ENCODE measurements at places on chromosomes 1 and 21.

- DNase-seq = no peak
Observed at GRCh38 chr1:13808729-13809131, 108.7 kb downstream of the PRDM2 start.

- DNase-seq = no peak
Observed at GRCh38 chr1:16076031-16076864, 2.8 kb upstream of the FAM131C start.

GRCh38 chr1:16139473-16139962, 16.4 kb downstream of the EPHA2 start:
- DNase-seq = no peak

DNA sequence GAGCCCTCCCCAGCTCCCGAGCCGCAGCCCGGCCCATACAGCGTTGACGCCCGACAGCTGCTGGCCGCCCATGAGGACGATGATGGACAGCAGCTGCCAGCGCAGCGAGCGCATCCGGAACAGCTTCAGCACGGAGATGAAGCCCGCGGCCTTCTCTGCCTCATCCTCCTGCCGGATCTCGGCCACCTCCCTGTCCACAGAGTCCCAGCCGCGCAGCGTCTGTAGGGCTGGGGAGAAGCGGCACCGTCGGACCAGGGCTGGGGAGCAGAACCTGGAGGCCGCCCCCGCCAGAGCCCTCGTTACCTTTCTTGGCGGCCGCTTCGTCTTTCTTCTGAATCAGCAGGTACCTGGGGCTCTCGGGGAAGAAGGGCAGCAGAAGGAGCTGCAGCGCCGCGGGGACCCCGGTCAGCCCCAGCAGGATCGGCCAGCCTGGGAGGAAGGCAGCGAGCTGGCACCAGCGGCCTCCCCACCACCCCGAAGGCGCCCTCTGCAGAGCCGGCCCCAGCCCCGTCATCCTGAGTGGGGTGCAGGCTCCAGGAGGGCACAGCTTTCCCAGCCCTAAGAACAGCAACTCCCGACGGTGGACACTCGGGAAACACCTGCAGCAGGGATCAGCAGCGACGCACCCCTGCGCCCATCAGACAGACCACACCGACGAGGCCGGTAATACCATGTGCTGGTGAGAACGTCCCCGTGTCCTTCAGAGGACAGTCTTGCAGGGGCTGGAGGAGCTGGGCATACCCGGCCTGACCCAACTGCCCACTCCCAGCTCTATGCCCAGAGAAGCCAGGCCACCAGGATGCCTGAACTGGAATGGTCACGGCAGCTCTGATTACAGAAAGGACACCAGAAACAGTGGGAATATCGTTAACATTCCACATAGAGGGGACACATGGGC, 13.8 kb upstream of the SLC2A7 start:
- DNase-seq = no peak

GRCh38 chr1:50702395-50702794, 257.7 kb downstream of the FAF1 start:
- DNase-seq = no peak

GRCh38 chr1:161374373-161374772, 6.7 kb upstream of the CFAP126 start:
- no peak for DNase-seq

DNA sequence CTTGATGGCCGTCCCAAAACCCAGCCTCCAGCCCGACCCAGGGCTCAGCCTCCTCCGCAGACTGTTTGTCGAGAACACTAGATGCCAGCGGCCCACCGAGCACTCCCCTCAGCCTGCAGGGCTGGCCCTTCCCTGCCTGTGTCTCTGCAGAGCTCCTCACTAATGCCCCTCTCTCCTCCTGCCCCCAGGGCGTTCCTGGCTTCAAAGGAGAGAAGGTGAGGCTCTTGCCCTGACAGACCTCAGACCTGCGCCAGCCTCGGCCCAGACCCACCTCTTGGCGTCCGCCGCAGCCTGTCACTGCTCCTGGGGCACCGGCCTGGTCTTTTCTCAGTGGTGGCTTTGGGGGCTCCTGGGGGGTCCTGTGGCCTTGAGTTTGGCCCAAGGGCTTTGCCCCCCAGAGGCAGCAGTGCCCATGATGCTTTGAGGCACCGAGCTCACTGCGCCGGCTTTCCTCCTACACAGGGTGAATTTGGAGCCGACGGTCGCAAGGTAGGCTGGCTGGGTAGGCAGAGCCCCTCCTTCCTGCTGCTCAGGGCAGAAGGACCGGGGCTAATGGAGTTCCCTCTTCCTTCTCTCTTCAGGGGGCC, 18.4 kb downstream of the COL6A2 start:
- DNase-seq = no peak

- DNase-seq = no peak
Observed at GRCh38 chr1:234697015-234697414, 87.0 kb upstream of the IRF2BP2 start.

- DNase-seq = no peak
Observed at GRCh38 chr1:73998348-73998959, 199.5 kb downstream of the LRRIQ3 start.

GRCh38 chr1:36369061-36369861, 16.5 kb downstream of the STK40 start:
- DNase-seq = peak; percentile 76

DNA sequence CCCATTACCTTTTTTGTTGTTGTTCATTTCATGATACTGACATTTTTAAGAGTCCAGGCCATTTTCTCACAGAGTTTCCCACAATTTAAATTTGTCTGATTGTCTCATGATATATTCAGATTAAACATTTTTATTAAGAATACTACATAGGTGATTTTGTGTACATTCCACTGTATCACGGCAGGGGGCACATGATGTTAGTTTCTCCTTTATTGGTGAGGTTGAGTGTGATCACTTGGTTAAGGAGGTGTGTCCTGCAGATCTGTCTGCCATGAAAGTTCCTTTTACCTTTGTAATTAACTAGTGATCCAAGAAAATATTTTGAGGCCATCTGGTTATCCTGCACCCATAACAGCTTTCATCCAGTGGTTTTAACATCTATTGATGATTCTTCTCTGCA, 11.8 kb downstream of the RTCA start:
- DNase-seq = no peak

- DNase-seq = no peak
Observed at GRCh38 chr1:44655609-44656008, 18.7 kb downstream of the TMEM53 start.

DNA sequence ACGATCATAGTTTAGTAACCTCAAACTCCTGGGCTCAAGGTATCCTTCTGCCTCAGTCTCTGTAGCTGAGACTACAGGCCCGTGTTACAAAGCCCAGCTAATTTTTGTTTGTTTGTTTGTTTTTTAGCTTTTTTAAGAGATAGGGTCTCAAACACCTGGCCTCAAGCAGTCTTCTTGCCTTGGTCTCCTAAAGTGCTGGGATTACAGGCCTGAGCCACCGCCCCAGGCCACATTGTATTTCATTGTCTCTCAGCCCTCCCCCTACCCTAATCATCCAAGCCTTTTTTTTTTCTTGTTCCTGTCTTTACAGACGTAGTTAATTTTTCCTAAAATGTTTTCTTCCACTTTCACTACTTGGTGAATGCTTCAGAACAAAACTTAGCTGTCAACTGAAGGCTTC, 5.4 kb downstream of the CDC7 start:
- no peak for DNase-seq

DNA sequence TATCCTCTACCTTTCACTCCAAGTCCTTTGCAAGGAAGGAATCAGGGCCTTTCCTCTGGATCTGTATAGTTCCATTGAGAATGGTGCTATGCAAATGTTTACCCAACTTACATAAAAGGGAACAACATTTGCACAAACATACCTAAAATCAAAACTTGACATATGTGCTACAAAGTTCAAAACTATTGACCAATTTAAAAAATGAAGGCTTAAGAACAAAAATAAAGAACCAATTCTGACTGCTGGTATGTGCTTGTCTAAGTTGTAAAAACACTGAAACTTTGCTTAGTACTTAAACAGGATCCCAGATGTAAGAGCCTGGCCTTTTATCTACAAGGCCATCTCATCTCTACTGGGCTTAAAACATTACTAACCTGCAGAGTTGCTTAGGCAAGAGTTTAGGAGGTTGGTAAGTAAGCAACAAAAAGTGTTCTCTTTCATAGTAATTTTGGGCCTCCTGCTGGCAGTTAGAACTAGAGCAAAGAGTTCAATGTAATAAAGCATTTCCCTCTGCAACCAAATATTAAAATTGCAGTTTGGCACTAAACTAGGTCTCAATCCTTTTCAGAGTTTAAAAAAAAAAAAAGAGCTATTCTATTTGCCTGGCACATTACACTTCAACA, 2.0 kb downstream of the SCMH1 start:
- DNase-seq = no peak

DNA sequence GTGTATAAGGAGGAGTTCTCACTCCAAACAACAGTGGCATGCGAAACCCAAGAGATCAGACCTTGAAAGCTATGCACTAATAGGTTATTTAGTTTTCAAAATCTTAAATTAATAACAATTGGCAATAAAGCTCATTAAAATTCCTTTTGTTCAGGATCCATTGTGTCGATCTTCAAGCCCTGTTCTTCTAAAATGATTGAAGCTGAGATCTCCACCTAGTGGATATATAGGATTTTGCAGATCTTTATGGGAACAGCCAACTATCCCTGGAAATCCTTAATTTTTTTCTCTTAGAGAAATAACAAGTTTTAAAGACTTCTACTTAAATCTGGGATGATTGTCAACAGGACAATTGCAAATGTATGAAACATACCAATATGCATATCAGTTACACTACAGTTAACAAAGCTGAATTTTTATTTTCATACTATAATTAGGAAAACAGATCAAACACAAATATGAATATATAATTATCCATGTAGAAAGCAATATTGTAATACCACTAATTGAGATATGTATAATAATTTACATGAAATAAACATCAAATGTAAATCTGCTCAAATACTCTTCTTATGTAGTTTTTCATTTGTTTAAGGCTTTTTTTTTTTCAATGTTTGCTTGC, 43.3 kb downstream of the LRRC53 start:
- no peak for DNase-seq

- no peak for DNase-seq
Observed at GRCh38 chr1:239811211-239811885, 280.3 kb upstream of the FMN2 start.

- no peak for DNase-seq
Observed at GRCh38 chr1:170604065-170604464, 59.9 kb upstream of the PRRX1 start.

- DNase-seq = no peak
Observed at GRCh38 chr1:23638188-23638619, 53.4 kb upstream of the RPL11 start.

DNA sequence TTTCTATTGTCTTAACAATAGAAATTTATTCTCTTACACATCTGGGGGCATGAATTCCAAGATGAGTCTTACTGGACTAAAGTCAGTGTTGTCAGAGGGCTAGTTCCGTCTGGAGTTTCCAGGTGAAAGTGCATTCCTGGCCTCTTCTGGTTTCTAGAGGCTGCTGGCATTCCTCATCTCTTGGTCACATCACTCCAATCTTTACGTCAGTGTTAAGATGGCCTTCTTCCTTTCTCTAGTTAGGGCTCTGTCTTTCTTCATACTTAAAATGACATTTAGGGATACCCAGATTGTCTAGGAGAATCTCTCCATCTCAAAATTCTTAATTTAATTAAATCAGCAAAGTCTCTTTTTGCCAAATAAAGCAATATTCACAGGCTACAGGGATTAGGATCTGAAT, 13.3 kb upstream of the PDC start:
- DNase-seq = no peak

DNA sequence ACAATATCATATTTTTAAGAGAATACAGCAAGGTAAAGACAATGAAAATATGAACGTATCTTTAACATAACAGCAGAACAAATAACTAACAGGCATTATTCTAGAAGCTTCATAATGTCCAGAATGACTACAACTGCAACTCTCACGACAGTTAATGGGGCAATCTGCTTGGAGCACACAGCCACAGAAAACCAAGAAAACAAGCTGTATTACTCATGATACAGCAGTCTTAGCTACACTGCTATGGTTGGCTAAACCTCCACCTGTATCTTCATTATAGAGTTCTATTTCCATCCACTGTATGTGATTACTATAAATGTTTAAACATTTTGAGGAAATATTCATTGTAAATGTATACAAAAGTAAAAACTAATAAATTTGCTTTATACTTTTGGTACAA, 139.9 kb downstream of the DPYD start:
- no peak for DNase-seq
